CMK (cell line): ENCODE measurements at places on chromosomes 5 and 9.

DNA sequence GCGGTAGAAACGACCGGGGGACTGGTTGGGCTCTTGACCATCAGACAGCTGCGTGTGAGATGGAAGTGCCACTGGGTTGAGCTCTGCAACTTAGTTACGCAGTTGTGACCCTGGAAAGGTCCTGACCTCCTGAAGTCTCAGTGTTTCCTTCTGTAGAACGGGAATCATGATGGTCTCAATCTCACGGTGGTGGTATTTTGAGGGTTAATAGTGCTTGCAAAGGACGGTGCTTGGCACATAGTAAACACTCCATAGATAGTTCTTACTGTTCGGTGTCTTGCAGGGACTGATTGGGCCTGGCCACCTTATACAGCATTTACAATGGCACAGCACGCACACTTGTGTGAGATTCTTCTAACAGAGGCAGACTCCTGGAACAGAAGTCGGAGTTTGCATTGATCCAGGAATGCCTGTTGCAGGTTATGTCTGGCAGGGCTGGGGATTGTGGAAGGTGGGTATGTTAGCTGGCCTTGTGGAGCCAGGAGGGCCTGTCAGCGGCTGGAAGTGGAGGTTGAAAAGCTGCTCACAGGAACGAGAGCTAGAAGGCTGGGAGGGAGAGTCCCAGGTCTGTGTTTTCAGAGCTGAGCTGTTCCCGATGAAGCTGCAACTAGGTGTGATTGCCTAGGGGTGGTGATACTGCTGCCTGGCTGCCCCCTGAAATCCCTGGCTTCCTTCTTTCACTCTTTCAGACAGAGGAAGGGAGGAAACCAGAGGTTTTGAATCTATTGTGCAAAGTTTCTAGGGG, 962 bp upstream of the TXN start:
- no peak for DNase-seq

DNA sequence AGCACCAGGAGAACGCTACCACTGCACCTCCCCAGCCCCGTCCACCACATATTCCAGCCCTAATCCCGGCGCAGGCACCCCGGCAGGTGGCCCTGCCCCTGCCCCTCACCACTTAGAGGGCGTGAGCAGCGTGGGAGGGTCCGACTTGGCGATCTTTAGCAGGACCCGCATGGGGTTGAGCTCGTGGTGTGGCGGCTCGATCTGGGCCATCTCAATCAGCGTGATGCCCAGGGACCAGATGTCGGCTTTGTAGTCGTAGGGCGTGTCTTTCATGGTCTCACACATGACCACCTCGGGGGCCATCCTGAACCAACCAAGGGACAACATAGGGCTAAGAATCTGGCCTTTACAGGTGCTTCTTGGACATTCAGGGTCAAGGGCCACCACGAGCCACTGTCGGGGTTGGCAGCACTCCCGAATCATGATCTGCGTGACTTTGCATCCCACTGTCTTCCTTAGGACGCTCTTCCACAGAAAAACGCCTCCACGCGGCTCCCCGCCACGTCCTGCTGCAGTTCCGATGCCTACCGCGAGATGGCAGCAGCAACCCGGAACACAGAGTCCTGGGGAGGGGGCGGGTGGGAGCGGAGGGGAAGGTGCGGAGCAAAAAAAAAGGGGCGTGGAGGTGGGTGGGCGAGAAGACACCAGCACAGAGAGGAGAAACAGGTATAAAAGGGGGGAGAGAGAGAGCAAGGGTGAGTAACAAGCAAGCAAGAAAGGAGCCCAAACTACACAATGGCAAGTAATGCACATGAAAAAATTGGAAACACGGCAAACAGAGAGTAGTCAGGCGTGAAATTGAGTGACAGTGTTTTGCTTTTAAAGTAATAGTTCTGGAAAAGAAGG, 81.3 kb downstream of the STK10 start:
- no peak for DNase-seq

DNA sequence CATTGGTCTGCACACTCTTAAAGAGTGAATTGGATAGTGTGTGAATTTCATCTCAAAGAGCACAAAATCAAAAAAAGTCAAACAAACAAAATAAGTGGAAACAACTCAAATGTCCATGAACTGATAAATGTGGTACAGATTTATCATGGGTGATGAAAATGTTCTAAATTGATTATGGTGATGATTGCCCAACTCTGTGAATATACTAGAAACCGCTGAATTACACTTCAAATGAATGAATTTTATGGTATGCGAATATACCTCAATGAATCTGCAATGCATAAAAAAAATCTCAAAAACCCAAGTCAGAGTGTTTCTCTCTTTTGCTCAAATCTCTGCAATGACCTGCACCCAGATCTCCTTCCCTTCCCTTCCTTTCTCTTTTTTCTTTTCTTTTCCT, 64.0 kb downstream of the PRRC1 start:
- DNase-seq = no peak

- DNase-seq = no peak
Observed at GRCh38 chr5:10262121-10262774, 12.2 kb downstream of the CCT5 start.
